ENCODE measurements at places on chromosomes 13 and 19.

- DNase-seq = no peak
Measured at GRCh38 chr13:37985281-37985680, 115.7 kb upstream of the TRPC4 start.

DNA sequence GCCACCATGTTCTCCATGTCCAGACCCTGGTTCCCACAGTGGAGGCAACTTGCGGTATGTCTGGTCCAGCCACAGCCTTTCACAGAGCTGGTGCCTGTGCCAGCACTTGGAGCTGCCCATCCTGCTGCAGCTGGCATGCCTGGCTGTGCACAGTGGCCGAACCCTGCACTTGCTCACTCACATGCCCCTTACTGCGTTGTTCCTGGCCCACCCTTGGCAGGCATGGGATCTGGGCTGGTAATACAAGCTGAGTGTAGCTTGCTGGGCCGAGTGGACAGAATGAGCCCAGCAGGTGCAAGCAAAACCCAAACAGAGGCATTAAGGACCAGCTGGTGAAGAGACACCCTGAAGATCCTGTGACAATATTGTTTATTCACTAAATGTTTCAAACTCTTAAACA lies 583.9 kb upstream of the SLITRK6 start:
- no peak for DNase-seq

- DNase-seq = no peak
Measured at GRCh38 chr13:33167491-33167890, 118.1 kb downstream of the STARD13 start.

- no peak for DNase-seq
Measured at GRCh38 chr13:73984949-73985691, 149.1 kb downstream of the KLF12 start.

GRCh38 chr13:111251646-111252445 lies 68.6 kb upstream of the TEX29 start:
- DNase-seq = no peak

- no peak for DNase-seq
Measured at GRCh38 chr19:8242211-8242821, 33.1 kb downstream of the CERS4 start.

GRCh38 chr19:976476-976875 lies 7.7 kb upstream of the WDR18 start:
- DNase-seq = no peak

GRCh38 chr13:99335603-99336002 lies 28.4 kb upstream of the GPR183 start:
- DNase-seq = no peak

DNA sequence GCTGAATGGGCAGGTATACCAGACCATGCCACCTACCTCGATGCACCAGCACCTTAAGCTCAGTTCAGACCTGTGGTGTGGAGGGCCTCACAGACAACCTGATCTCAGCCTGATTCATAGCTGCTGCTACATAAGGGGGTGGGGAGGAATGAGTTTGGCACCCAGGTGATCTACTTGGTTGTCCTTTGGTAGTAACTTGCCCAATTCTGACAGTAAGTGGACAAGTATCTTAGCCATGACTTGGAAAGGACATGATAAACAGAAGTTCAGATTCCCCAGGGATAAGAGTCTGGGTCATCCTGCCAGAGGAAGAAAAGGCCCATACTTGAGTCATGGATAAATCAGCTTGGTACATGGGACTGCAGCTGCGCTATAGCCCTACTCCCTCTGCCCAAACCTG lies 28.4 kb upstream of the SOHLH2 start:
- no peak for DNase-seq

All from GOT3 (cell line).